ENCODE measurements at places on chromosomes 11 and 22.

- no peak for DNase-seq
Observed at GRCh38 chr11:86182976-86183584, 61.5 kb upstream of the EED start.

DNA sequence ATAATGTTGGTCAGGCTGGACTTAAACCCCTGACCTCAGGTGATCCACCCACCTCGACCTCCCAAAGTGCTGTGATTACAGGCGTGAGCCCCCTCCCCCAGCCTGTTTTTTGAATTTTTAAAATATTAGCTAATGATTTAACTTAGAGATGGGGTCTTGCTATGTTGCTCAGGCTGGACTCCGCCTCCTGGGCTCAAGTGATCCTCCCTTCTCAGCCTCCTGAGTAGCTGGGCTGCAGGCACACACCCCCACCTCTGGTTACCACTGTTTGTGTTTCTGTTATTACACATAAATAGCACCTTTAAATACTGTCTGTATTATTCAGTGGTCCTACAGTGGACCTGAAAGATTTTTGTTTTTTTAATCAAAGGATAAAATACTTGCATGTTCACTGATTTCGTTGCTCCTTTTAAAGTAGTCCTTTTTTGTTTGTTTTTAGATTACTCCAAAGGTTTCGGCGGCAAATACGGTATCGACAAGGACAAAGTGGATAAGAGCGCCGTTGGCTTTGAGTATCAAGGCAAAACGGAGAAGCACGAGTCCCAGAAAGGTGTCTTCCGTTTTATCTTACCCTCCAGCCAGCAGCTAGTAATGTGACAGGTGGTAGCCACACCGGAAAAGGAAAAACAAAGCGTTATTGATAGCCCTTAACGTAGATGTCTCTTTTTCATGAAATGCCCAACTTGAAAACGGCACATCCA is 21.1 kb downstream of the CTTN start:
- no peak for DNase-seq

DNA sequence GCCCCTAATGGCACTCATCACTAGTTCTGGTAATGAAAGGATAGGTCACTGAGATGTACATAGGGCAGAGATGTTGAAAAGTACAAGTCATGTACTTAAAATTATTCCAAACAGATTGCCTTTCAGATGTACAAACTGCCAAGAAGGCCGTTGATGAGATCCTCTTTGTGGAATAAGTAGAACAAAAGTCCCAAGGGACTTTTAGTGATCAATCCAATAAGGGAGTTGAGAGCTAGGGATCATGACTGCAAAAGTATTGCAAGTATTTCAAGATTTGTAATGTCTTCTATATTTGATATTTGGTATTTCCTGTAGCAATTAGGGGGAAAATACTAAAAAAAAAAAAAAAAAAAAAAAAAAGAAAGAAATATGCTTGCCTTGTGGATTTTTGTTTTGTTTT is 82.2 kb downstream of the ATG16L2 start:
- DNase-seq, result no peak

GRCh38 chr11:125874556-125875124 is 12.8 kb upstream of the HYLS1 start:
- DNase-seq, result peak; percentile 17

DNA sequence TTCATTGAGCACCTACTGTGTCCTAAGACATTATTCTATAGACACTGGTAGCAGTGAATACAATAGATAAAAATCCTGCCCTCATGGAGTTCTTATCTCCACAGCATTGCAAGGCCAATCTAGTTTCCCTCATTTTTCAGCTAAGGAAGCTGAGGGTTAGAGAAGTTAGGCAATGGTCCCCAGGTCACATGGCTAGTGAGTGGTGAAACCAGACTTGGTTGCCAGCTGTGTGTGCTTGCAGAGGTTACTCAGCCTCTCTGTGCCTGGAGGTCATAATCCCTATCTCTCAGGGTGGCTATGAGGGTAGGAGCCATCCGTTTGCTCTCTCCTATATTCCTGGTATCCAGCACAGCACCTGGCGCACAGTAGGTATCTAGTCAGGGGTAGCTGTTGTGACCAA is 147.7 kb upstream of the SEZ6L start:
- DNase-seq, result no peak

- no peak for DNase-seq
Observed at GRCh38 chr22:40703736-40704135, 24.5 kb downstream of the MCHR1 start.

- DNase-seq, result no peak
Observed at GRCh38 chr22:37243402-37244113, 511 bp downstream of the RAC2 start.

DNA sequence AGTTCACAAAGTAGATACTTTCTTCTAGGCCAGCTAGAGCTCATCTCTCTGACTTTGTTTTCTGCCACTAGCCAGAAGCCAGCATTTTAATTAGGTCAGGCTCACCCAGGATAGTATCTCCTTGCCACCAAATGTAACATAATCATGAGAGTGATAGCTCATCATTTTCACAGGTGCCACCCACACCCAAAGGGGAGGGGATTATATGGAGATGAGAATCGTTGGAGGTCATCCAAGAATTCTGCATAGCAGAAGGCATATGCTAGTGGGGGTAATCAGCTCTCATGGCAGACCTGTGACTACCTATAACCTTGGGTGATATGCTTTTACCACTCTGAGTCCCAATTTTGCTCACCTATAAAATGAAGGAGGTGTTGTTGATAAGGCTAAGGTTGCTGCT is 523.0 kb downstream of the METTL15 start:
- no peak for DNase-seq

DNA sequence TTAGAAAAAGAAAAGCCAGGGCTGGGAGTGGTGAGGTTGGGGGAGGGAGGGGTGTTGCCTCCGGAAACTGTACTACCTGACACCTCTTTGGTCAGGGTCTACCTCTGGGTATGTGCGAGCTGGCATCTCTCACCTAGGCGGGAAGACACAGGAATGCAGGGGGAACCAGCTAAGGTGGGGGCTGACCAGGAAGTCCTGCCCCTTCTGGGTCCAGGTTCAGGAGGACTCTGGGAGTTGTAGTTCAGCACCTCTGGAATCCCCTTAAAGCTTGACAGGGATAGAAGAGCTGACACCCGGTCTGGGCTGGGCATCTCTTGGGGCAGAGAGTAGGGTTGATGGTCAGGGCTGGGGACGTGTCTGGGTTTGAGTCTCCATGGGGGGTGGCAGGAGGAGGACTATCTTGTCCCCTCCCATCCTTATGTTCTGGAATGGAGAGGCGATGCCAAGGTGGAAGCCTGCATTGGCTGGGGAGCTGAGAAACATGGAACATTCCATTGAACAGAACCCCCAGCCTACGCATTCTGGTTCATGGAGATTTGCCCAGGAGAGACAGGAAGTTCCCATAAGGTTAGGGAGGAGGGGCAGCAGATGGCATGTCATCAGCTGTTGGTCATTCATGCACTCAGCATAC is 2.1 kb upstream of the KIAA1671 start:
- no peak for DNase-seq

DNA sequence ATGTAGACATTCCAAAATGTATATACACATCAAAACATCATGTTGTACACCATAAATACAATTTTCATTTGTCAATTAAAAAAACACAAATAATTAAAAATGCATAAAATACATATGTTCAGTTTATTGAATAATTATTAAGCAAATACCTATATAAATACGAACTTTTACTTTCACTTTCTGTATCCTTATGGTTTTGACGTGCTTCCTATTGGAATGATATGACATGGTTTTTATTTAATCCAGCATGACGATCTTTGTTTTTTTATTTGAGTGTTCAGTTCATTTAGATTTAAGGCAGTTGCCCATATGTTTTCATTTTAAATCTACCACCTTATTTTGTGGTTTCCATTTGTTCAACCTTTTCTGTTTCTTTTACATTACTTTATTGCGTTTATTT is 198.3 kb upstream of the PLET1 start:
- DNase-seq, result no peak

DNA sequence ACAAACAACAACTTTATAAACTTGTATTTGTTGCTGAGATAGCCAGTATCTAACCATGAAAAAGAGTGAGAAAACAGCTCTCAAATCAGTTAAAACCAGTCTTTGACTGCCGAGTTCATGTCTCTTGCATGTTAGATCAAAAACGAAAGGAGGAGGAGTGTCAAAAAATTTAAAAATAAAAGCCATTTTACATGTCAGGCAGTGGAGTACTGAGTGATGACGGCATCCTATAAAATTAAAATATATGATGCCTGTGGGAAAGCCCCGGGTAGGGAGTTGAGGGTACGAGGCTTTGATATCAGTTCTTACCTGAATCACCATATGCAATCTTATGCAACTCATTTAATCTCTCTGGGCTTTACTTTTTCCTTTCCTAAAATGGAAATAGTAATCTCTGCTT is 117.3 kb downstream of the ETS1 start:
- no peak for DNase-seq

GRCh38 chr11:34002420-34002819 is 49.1 kb upstream of the CAPRIN1 start:
- no peak for DNase-seq

- no peak for DNase-seq
Observed at GRCh38 chr11:128595221-128595620, 7.9 kb upstream of the ETS1 start.

- no peak for DNase-seq
Observed at GRCh38 chr11:7484645-7485044, 661 bp upstream of the OLFML1 start.

GRCh38 chr11:68341557-68342458 is 29.4 kb downstream of the LRP5 start:
- DNase-seq, result no peak

DNA sequence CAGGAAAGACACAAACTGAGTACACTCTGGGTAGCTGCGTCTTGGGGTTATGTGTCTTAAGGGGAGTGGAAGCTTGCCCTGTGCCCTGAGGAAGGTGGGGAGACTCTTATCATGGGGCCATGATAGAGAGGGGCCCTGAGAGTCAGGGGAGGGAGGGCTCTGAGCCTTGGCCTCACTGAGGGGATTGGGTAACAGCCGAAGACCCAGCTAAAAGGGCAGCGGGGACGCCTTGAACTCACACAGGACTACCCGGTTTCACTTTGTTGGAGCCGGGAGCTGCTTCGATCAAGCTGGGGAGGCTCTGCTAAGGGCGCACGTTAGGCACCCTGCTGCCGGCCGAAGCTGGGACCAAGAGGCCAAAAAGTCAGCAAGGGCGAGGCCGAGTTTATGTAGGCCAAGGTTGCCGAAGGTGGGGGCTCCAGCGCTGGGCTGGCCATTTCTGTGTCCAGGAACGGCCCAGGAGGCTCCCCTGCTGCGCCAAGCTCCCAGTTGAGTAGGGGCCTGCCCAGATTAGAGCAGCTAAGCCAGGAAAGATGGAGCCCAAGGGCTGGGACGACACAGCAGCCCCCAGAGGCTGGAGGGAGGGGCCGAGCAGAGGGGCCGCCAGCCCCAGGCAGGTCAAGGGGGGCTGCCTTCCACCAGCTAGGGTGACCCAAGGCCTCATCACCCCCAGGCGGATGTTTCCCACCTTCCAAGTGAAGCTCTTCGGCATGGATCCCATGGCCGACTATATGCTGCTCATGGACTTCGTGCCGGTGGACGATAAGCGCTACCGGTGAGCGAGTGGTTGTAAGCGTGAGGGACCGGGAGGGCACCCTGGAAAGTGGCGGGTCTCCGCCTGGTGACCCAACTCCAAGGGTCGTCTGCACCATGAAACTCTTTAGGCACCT is 2.2 kb downstream of the TBX1 start:
- DNase-seq, result no peak

DNA sequence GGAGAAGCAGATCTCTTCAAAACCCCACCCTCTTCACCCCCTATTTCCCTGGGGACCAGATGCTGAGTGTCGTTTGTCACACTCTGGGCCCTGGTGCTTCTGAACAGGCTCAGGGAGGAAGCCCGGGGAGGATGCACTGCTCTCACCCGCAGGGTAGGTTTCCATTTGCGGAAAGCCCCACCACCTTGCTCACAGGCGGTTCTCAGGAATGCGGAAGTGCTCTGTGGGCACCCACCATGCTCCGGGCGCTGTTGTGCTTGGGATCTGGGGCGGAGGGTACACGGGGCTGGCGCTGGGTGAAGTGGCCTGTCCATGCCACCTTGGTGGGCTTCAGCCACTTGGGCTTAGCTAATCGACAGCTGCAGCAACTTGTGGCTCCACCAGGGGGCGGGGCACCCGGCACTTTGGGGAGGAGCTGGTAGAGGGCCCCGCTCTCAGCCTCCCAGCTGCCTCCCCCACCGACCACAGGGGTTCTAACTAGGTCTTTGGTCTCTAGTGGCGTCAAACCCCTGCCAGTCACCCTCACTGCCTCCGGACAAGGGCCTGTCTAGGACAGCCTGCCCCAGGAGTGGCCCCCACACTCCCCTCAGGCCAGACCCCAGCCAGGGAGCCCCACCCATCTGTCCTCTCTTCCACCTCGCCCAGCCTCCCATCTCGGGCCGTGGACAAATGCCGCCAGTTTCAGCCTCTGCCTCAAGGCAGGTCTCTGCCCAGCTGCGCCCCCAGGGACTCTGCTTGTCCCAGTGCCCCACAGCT is 7.4 kb downstream of the NDUFV1 start:
- peak; percentile 68 for DNase-seq

DNA sequence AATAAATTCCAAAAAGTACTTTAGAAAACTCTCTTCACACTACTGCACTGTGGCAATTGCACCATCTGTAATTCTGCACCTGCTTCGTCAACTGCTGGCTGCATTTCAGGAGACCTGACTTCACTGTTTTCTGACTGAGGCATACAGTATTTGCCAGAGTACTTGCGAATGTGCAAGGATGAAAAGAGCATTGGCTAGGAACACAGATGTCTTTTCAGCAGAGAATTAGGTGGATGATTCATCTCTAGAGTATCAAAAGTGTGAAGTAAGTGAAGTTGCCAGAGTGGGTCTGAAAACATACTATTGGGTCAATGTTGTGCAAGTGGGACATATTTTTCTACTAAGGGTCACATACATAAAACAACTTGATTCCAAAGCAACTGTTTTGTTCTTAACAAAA is 427.5 kb upstream of the CCDC90B start:
- DNase-seq, result no peak

DNA sequence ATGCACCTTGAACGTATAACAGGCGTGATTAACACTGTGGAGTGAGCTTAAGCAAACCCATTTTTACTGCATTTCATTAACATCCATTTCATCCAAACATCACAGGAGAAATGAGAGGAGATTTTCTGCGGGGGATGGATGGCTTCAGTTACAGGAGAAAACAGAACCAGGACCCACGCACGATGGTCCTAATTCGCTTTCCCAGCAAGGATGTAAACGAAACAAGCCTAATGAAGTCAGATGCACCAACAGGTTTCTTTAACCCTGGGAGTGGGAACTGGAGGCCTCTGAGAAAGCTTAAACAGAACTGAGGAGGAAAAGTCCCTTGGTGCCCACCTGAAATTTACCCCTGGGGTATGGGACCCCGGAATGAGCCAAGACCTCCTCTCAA is 2.7 kb downstream of the CADM1 start:
- no peak for DNase-seq

DNA sequence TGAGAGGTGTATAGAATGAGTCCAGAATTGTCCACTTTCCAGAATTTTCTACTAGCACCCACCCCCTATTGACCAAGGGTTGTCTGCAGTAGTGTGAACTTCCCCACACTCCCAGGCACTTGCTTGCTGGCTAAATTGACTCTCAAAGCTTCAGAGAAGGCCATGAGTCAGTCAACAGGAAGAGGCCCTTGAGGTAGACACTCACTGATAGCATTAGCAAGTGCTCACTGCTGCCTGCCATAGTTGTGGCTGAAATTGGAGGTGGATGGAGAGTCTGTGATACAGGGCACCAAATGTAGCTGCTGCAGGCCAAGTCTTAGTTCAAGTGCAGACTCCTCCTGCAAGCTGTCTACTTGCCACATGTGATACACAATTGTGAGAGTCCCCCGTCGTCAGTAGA is 156.8 kb downstream of the SPON1 start:
- DNase-seq, result no peak

Data from activated T-cell treated with anti-CD3 and anti-CD28 coated beads for 1 hour (primary cell).